Activated CD8-positive, alpha-beta memory T cell treated with anti-CD3 and anti-CD28 coated beads for 1 hour (primary cell): ENCODE measurements at places on chromosomes 13 and 19.

- DNase-seq = no peak
These were observed 27.6 kb downstream of the ERICH6B start for GRCh38 chr13:45587897-45588296.

DNA sequence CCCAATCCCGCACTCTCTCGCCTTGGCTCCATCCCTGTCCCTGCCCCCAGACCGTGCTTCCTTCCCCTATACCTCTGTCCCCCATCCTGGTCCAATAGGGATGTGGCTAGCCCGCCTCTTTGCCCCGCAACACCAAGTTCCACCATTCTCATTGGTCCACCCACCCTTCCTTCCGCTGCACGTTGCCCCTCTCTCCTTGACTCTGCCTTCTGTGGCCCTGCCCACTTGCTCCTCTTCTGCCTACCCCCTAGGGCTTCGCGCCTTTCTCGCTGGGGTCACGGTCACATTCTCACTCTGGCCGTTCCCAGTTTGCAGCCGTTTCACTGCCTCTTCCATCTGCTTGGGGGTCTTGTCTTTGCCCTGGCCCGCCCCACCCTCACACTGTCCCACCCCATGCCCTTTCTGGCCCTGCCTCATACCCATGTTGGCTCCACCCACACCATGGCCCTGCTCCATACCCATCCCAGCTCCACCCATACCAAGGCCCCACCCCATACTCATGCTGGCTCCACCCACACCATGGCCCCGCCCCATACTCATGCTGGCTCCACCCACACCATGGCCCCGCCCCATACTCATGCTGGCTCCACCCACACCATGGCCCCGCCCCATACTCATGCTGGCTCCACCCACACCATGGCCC lies 4.5 kb upstream of the ARHGAP45 start:
- no peak for DNase-seq

DNA sequence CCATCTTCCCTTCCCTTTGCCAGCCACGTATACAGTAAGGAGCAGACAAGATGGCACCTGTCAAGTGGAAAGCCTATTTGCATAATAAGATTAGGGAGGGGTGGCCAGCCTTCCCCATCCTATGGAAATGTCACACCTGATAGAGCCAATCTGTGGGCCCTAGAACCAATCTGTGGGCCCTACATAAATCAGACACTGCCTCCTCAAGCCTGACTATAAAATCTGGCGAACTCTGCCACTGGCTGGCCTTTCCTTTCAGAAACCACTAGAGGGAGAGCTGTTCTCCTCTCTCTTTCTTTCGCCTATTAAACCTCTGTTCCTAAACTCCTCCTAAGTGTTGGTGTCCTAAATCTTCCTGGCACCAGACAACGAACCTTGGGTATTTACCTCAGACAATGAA lies 231.5 kb upstream of the KLHL1 start:
- no peak for DNase-seq

DNA sequence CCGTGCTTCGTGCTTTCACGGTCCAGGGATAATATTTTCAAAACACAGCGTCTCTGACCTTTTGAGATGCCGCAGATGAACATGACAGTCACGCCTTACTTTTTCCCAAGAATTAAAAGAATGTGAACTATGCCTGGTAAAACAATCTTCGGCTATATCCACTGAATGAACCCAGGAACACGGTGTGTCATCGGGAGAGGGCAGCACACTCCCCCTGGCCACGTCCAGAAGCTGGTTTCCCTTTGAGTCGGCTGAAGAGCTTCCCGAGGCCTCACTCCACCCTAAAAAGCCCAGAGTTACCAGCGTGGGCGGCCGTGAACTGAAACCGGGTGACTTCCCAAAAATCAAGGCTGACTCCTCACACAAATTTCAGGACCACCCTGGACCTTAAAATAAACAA lies 22.9 kb upstream of the SHISA2 start:
- DNase-seq = no peak

GRCh38 chr13:113077953-113078901 lies 27.4 kb upstream of the F7 start:
- no peak for DNase-seq

GRCh38 chr19:33039108-33039599 lies 25.5 kb downstream of the RHPN2 start:
- DNase-seq = no peak

- no peak for DNase-seq
These were observed 695.3 kb downstream of the DIAPH3 start for GRCh38 chr13:59468396-59468795.
